GM12891 (cell line): ENCODE measurements at places on chromosomes 6 and 20.

- DNase-seq: no peak
These were observed 628.2 kb downstream of the CDH26 start for GRCh38 chr20:60586269-60587050.

DNA sequence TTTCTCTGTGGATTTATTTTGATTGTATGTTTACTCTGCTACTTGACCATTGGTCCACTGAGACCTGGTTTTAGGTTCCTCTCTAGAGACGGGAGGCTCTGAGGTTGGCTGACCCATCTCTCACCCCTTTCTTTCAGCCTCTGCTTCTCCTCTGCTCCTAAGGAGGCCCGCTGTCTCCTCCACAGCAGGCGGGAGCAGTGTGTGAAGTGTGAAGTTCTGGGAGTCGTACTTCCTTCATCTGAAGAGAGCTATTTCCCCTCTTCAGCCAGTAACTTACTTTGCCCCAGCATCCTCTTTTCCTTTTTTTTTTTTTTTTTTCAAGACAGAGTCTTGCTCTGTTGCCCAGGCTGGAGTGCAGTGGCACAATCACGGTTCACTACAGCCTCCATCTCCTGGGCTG lies 21.1 kb downstream of the PDRG1 start:
- no peak for DNase-seq

DNA sequence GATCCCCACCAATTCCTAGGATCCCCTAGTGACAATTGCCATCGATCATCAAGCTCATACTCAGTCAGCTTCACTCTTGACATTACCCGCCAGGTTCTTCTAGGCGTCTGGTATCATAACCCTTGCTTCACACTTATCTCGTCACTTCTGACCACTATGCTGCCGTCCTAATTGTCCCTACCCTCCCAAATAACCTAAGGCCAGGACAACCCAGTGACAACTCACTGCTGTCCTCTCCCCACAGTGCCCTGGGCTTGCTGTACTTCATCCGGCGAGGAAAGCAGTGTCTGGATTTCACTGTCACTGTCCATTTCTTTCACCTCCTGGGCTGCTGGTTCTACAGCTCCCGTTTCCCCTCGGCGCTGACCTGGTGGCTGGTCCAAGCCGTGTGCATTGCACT lies 3.7 kb downstream of the SYS1 start:
- DNase-seq: no peak

DNA sequence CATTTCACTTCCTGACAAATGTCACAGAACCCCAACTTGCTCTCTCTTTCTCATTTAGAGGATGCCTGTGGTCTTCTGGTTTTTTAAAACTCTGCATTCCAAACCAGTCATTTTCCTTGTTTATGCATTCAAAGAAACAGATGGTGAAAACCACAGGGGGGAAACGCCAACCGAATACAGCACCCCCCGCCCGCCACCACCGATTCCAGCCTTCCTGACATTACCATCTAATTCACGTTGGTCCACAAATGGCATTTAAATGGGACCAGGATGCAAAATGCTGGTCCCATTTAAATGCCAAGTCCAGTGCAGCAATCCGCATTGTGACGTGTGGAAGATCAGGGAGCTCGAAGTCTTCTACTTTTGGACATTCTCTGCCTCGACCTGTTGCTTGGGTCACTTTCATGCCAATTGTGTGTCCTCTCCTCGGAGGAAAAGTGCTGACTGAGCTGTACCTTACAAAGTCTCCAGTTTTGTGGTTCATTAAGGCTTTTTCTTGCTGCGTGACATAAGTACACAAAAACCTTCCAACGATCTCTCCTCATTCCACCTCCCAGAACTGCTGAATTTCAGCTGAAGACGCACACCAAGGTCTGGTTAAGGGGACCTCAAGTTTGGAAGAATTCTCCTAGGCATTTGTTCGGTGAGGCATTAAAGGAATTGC lies 35.8 kb downstream of the NEDD9 start:
- no peak for DNase-seq

- no peak for DNase-seq
These were observed 330.5 kb upstream of the MAP3K7 start for GRCh38 chr6:90917376-90917775.

DNA sequence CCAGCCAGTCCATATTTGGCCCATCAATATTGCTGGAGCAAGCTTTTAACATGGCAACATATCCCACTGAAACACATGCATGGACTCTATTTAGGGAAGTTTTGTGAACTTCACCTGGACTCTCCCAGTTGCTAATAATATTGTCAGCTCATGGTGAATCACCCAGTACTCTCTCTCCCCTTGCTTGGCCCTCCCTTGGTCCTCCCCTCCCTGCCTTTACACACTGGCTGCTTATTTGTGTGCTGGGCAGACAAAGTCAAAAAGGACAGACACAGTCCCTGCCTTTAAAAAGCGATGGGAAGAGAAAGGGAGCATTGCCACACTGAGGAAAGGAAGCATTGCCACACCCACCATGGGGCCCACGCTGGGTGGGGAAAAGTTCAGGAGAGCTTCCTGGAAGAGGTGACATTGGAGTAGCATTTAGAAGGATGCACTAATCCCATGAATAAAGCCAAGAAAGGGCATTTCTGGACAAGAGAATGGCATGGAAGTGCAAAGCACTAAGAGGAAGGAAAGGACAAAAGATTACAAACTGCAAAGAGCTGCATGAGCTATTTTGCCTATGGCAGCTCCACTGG lies 143.4 kb upstream of the EXOC2 start:
- no peak for DNase-seq

- no peak for DNase-seq
These were observed 86.9 kb downstream of the C6orf118 start for GRCh38 chr6:165222315-165223025.

DNA sequence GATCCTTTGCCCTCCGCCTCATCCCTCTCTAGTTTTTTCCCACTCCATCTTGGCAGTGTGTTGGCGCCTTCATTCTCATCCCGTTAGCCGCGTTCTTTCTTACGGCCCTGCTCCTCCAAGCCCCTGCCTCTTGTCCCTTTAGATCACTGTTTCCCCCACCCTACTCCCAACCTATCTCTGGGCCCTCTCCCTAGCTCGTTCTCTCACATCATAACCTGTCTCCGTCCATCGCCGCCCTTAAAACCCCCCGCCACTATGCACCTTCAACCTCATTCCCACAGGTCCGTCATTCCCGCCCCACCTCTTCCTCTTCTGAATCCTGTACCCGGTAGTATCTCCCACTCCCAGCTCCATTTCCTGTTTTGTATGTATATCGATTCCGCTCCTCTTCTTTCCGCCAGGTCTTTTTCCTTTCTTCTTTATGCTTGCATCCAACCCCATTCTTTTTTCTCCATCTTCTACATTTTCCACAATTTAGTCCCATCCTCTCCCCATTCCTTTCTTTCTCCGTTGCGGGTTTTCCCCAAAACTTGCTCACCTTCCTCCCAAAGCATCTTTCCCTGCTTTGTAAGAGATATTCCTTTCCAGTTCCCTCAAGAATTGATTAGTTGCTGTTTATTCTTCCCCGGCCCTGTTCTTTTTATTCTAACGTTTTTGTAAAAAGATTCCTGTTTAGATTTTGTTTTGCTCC lies 671 bp downstream of the EFHC1 start:
- no peak for DNase-seq

DNA sequence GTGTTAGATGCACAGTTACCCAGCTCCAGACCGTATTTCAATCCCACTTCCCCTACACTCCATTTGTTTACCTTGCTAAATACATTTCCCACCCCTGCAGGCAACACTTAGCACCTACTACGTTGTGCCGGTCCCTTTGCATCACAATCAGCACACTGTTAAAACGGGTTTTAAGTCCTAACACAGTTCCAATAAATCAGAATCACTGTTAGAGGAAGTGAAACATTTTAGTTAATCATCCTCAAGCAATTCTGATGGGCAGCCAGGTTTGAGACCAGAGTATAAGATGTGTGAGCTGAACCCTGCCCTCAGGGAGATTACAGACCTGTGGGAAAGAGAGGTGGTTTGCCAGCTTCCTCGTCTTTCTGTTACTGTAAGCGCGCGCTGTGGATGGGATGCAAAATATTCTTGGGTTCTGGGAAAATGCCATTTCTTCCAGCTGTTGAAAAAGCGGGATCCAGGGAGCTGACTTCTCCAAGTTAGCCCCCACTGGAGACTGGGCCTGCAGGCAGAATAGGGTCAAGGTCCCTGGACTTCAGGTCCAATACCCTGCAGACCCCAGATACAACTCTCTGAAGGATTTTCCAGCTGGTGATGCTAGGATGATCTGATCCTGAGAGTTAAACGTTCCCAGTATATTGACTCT lies 3.1 kb downstream of the ZCCHC3 start:
- no peak for DNase-seq

DNA sequence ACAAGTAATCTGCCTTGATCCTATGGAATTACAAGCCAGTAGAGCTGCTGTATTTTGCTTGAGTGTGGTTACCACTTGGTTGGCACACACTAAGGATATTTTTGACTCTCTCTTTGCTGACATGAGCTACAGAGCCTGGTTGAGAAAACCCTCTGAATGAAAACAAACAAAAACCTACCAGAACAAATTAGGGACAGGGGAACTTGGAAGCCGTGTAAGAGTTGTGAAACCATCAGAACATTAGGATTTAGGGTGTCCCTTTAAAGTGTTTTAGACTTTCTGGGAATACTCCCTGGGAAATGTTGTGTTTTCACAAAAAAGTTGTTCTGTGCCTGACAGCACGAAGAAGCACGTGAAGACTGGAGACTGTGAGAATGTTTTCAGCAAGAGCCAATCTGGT lies 20.5 kb upstream of the PDE7B start:
- DNase-seq: no peak

DNA sequence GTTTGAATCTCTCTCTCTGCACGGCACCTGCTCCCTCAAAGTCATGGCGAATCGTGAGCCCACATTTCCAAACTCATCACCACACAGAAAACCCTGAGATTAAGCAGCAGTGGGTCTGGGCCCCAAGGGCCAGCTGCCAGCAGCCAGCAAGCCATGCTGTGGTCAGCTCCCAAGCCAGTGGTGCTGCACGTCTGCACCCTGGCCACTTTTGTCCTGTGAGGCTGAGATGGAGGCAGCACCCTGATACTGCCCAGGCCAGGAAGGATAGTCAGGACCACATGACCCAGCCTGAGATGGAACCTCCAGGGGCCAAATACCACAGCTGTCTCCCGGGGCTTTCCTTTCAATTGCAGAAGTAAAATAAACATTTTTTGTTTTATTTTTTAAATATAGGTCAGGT lies 93.9 kb downstream of the PRND start:
- no peak for DNase-seq

DNA sequence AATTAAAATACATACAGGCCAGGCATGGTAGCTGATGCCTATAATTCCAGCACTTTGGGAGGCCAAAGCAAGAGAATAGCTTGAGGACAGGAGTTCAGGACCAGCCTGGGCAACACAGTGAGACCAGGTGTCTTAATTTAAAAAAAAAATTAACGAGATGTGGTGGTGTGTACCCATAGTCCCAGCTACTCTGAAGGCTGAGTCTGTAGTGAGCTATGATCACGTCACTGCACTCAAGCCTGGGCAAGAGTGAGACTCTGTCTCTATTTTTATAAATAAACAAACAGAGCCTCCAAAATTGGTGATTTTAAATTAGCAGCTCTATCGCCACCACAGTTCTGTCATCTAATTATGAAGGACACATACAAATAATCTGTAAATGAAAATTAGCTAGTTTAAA lies 37.9 kb downstream of the ABHD12 start:
- no peak for DNase-seq

DNA sequence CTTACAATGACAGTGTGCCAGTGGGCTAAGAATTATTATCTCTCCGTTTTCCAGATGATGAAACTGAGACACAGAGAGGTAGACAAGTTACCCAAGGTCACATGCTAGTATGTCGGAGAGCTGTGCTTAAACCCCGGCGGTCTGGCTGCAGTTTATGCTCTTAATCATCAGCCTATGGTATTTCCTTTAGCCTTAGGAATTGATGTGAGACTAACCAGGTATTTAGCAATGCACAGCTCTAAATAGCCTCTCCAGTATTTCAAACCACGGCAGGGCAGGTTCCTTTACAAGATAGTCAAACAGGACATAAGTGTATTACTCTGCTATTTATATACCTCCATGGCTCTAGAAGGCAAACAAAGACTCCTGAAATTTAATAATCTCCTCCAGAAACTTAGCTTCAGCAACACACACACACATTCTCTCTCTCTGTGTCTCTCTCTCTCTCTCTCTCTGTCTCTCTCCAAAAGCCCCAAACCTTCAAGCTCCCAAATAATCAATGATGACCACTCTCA lies 142.0 kb upstream of the ZNF217 start:
- DNase-seq: no peak

- DNase-seq: no peak
These were observed 128.8 kb downstream of the PHF3 start for GRCh38 chr6:63764318-63764916.

DNA sequence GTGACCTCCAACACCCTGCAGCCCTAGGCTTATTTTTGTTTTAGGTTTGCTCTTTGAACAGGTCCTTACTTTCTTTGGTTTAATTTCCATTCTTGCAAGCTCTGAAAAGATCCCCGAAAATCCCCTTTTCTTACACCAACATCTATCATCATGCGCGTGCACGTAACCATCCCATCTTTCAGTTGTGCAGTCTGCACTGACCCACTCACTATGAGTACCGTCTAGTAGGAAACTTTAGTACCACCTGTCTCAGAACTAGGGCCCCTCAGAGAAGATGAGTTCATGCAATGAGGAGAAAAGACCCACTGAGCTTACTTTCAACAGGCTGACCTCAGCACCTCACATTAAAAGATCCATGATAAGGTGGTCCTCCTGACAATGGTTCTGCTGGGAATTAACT lies 120.6 kb upstream of the AGPAT4 start:
- DNase-seq: no peak

DNA sequence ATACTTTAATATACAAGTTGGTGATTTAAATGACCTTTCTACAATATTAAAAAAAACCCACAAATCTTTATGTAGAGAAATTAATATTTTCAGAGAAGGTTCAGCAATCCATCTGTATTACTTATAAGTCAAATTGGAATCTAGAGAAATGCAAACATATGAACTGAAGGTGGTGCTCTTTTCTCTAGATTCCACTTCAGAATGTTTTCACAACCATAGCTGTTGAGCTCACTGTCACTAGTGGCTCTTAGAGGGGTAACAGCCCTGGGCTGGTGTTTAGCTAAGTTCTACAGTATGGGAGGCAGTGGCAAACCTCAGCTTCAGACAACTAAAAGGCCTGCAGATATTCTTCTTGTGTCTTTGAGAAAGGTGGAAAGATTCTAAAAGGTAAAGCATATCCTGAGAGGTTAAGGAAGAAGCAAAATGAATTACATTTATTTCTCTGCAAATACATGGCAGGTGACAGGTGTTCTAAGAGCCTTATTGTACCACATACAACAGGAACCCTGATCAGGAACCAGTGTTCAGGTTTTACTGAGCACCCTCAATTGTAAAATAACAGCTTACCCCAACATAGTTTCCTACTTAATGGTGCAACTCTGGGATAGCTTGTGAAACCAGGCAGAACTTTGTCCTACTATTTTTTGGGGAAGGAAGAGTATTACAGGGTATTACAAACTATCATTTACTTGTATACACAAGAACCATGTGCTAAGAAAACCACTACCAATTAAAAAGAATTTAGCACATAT lies 56.6 kb upstream of the SAMHD1 start:
- DNase-seq: no peak

DNA sequence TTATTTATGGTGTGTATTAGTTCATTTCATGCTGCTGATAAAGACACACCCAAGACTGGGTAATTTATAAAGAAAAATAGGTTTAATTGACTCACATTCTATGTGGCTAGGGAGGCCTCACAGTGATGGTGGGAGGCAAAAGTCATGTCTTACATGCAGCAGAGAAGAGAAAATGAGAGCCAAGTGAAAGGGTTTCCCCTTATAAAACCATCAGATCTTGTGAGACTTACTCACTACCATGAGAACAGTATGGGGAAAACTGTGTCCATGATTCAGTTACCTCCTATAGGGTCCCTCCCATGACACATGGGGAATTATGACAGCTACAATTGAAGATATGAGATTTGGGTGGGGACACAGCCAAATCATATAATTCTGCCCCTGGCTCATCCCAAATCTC lies 150.0 kb upstream of the AHI1 start:
- DNase-seq: no peak
